ENCODE measurements at places on chromosomes 16 and 17.
A peak's percentile ranks its signal among the peaks of the same experiment; 100 is the strongest.

DNA sequence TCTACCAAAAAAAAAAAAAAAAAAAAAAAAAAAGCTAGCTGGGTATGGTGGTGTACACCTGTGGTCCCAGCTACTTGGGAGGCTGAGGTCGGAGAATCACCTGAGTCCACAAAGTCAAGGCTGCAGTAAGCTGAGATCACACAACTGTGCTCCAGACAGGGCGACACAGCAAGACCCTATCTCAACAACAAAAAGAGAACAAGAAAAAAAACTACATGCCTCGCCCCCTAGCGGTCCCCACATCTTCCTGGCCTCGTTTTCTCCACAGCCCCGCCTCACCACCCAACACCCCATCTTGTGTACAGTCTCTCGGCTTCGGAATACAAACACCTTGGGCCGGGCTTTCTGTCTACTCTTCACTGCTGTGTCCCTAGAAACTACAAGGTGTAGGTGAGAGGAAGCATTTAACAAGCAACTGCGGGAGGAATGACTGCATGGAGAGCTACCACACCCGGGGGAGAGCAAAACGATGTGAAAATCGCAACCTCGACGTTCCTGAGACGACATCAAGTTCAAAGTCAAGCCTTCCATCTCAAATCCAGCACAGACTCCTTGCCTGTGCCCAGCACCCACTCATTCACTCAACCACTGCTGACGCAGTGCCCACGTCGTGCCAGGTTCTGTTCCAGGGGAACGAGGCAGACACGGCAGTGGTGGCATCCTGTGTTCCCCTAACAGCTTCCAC, 9.0 kb downstream of the NTAN1 start:
- no peak for DNase-seq

- DNase-seq: no peak
Measured at GRCh38 chr17:12987120-12987519, 30.7 kb downstream of the ELAC2 start.

- DNase-seq: no peak
Measured at GRCh38 chr17:33121272-33121671, 129.6 kb downstream of the SPACA3 start.

GRCh38 chr17:57388131-57388725, 131.9 kb downstream of the MSI2 start:
- no peak for DNase-seq

GRCh38 chr17:22518185-22518584, 825.9 kb downstream of the KCNJ18 start:
- DNase-seq: no peak

- peak; percentile 38 for DNase-seq
Measured at GRCh38 chr17:65553009-65553645, 8.3 kb downstream of the AXIN2 start.

GRCh38 chr17:50157891-50158290, 7.4 kb upstream of the PPP1R9B start:
- no peak for DNase-seq

GRCh38 chr16:88363239-88363891, 19.4 kb upstream of the ZNF469 start:
- DNase-seq: no peak

GRCh38 chr17:82449883-82450356, 632 bp downstream of the CYBC1 start:
- no peak for DNase-seq

GRCh38 chr17:28953444-28954118, 2.3 kb upstream of the PHF12 start:
- DNase-seq: no peak

DNA sequence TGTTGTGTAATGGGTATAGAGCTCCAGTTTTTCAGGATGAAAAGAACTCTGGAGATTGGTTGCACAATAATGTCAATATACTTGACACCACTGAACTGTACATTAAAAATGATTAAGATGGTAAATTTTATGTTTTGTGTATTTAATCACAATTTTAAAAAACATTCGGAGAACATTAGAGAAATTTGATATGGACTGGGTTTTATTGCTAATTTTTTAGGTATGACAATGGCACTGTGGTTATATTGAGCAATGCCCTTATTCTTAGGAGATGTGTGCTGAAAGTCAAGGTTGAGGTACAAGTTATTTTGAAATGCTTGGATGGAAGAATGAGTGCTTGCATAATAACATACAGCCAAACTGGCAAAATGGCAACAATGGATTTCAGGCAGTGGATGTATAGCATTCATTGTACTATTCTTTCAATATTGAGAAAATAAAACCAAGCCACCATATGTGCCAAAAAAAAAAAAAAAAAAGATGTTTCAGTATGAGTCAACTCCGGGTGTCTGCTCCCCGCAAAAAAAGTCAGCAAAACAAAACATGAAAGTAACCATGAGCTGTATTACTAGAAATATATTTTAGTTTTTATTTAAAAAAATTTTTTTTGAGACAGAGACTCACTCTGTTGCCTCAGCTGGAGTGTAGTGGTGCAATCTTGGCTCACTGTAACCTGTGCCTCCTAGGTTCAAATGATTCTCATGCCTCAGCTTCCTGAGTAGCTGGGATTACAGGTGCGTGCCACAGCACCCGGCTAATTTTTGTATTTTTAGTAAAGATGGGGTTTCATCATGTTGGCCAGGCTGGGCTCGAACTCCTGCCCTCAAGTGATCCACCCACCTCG, 19.8 kb downstream of the HOXB1 start:
- no peak for DNase-seq

DNA sequence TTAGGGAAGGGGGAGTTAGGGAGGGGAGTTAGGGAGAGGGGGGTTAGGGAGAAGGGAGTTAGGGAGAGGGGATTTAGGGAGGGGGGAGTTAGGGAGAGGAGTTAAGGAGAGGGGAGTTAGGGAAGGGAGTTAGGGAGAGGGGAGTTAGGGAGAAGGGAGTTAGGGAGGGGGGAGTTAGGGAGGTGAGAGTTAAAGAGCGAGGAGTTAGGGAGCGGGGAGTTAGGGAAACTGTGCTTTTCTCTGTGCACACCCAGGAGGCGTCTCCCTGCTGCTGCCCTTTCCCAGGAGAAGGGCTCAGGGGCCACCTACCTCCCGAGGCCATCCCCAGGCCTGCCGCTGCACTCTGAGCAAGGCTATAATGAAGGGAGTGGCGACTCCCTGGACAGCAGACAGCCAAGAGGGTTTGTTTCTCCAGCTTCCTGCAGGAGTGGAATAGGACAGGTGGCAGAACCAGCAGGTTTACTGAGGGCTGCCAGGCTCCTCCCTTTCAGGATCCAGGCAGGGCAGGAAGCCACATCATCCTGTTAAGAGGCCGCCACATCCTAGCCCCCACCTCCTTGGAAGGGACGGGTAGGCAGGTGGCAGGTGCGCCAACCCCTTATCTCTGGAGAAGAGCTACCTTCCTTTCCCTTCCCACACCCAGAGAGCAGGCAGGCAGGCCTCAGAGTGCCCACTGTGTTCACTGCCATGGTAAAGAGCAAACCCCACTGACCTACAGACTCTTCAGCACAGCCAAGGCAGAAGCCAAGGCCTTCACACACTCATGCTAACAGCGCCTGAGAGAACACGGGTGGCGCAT, 4.3 kb downstream of the CANT1 start:
- no peak for DNase-seq

GRCh38 chr17:57493171-57493570, 236.8 kb downstream of the MSI2 start:
- no peak for DNase-seq

- DNase-seq: no peak
Measured at GRCh38 chr17:34484193-34484733, 95.1 kb upstream of the TMEM132E start.
